Stimulated activated CD4-positive, alpha-beta T cell treated with anti-CD3 and anti-CD28 coated beads, TNF-alpha, amount 100 ng/mL, for 4 hours (primary cell): ENCODE measurements at places on chromosomes 3 and 15.

- no peak for DNase-seq
Observed at GRCh38 chr15:73244333-73244732, 124.4 kb downstream of the HCN4 start.

DNA sequence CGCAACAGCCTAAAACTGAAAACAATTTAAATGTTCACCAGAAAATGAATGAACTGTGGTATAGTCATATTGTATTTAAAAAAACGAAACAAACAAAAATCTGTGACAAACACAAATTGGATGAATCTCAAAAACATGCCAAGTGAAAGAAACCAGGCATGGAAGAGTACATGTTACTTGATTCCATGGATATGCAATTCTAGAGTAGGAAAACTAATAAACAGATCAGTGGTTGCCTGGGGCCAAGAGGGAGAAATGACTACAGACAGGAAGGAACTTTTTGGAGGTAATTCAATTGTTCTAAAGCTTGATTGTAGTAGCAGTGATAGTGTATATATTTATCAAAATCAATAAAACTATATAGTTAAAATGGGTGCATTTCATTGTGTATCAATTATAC is 16.8 kb downstream of the UBE3A start:
- DNase-seq: no peak

DNA sequence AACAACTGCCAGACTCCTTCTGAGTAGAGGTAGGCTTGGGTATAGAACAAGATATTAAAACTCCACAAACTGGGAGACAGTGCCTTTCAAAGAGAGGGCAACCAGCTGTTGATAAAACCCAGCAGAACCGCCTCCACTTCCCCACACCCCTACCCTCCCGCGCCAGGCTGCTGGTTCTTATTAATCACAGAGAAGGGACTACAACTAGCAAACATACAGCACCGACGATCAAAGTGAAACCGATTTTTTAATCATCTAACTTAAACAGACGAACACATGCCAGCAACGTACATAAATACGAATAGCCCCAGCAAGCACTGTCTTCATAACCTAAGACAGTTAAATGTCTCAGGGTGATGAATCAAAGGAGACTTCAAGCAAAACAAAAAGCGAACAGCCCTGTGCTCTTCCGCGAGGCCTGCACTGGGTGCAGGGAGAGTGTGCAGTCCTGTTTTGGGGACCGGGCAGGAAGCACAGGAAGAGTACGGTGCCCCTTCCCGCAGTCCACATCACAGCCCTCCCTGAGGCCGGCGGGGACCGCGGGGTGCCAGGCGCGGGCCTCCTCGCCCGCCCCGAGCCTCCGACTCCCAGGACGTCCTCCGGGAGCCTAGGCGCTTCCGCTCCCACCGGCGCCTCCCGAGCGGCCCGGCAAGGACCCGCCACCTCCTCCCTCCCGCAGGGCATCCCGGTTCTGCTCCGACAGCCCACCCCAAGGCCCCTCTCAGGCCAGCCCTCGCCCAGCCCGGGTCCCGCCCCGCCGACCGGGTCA is 75.1 kb upstream of the VGLL4 start:
- DNase-seq: peak; percentile 17

DNA sequence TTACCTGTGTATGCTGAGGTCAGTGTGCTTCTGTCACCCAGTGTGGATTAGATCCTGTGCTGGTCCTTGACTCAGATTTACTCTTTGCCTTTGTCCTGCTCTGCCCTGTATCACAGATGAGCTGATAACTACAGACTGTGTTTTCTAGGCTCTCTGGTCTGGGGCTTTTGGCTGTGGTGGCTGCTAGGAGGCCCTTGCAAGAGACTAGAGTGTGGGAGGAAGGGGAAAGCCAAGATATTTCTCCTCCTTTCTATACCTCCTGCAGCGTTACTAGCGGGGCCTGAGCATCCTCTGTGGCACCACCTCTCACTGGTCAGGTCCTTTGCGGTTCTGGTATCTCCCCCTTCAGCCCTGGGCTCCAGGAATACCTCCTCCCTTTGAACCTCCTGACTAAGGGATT is 282.3 kb upstream of the TBC1D5 start:
- no peak for DNase-seq

- no peak for DNase-seq
Observed at GRCh38 chr3:73136941-73137340, 75.5 kb downstream of the EBLN2 start.

DNA sequence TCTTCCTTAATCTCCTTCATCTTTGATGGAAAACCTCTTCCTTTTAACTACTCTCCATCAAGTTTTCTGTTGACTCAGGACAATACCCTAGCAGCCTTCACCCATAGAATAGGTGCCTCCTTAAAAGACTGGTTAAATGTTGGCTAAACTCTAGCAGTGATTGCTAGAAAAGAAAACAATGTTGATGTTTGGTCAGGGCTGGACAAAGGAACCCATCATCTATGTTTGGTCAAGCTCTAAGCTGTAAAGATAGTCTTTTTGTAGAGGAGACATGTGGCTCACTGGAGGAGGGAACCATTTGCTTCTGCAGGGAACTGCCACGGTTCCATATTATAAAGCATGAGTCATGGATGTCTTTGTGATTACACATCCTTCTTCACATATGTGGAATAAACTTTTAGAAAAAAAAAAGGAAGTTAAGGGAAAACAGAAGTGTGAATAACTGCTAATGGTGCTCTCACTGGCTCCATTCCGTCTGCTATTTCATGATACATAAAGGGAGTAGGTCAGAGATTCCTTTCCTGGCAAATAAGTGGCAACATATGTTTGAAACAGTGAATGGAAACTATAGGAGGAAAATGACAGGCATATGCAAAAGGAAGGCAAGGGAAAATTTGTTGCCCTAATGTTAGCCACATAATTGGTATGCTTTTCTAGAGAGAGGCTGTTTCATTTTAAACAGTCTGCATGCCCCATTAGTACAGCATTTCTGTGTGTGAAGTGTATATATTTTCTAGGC is 78.2 kb downstream of the CMSS1 start:
- no peak for DNase-seq

DNA sequence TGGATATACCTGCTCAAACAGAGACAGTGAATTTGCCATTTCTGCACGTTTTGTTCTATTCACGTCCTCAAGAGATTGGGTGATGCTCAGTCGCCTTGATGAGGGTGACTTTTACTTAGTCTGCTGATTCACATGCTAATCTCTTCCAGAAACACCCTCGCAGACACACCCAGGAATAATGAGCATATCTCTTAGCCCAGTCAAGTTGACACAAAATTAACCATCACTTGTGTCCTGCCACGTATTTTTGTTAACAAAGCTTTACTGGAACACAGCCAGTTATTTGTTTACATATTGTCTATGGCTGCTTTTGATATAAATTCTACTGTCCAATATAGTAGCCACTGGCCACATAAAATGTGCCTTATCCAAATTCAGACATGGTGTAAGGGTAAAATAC is 218.3 kb downstream of the FHIT start:
- no peak for DNase-seq

- peak; percentile 44 for DNase-seq
Observed at GRCh38 chr15:92883163-92883875, 16.8 kb upstream of the CHD2 start.

DNA sequence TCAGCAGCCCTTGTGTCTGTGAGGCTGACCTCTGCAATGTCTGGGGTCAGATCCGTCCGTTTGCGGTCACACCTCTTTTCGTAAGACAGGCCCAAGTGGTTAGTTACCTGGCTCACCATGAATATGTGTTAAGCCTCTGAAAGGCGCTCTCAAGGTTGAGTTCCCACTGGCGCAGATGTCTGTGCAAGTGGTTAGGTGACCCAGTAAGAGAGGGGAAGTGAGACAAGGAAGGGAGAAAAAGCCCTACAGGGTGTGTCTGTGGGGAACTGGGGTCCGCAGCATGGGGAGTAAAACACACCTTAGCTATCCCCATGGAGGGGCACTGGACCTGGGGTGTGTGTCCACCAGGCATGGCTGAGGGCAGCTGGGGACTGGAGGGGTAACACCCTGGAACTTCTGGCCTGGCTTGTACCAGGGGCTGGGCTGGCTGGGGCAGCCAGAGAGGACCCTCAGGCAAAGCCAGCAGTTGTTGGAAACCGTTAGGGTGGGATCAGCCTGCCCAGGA is 391.6 kb upstream of the PROK2 start:
- no peak for DNase-seq

GRCh38 chr15:70486451-70487386 is 276.6 kb downstream of the UACA start:
- no peak for DNase-seq
